Left ventricle myocardium superior (tissue), 1 donor: ENCODE measurements at places on chromosomes 7 and 10. TPM values are rescaled to one million over a fixed set of nuclear protein-coding genes. Genes with fewer than 3 reads are reported as not detected.

GRCh38 chr7:99380823-99381663 is 6.5 kb downstream of the ARPC1B start:
- DNase-seq = no peak

- no peak for DNase-seq
These were observed 62.7 kb downstream of the NOC3L start for GRCh38 chr10:94300042-94300441.

- no peak for DNase-seq
These were observed at the start of gene PRSS1 for GRCh38 chr7:142749218-142749993. PRSS1 (plus strand) TSS chr7:142749472; CDS start chr7:142749485, 13 bp downstream.

LAMB4 gene
- total RNA-seq = 0.22 TPM

- DNase-seq = no peak
These were observed 2.9 kb downstream of the POLM start for GRCh38 chr7:44079331-44080021.

GRCh38 chr10:2225609-2226008 is 488.3 kb upstream of the ADARB2 start:
- DNase-seq = no peak

- DNase-seq = no peak
These were observed 13.9 kb downstream of the TNS3 start for GRCh38 chr7:47568056-47568455.

RRP12 gene
- total RNA-seq = 11.6 TPM

DNA sequence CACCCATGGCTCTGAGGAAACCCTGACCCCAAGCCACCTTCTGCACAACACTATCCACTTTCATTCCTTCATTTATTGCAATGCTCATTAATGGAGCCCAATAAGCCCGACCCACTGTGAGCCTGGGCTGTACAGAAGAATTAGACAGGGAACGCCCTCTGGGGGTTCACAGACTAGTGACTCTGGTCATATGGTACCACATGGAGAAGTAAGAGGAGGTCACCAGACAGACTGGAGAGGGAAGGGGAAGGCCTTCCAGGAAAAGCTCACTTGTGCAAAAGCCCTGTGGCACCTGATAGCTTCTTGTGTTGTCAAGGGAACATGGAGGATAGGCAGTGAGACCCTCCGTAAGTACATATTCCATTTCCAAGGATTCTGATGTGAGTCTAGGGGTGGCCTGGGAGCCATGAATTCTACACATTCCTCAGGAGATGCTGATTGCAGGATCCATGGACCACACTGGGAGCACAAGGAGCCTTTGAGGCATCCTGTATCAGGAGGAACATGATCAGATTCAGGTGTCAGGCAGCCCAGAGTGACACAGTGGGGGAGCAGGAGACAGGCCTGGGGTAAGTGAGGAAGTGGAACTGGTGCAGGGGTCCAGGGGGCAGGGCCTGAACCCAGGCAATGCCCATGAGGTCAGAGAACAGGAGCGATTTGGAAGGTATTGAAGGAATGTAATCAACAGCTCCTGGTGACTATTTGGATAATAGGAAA is 19.9 kb downstream of the TMEM72 start:
- DNase-seq = no peak

DNA sequence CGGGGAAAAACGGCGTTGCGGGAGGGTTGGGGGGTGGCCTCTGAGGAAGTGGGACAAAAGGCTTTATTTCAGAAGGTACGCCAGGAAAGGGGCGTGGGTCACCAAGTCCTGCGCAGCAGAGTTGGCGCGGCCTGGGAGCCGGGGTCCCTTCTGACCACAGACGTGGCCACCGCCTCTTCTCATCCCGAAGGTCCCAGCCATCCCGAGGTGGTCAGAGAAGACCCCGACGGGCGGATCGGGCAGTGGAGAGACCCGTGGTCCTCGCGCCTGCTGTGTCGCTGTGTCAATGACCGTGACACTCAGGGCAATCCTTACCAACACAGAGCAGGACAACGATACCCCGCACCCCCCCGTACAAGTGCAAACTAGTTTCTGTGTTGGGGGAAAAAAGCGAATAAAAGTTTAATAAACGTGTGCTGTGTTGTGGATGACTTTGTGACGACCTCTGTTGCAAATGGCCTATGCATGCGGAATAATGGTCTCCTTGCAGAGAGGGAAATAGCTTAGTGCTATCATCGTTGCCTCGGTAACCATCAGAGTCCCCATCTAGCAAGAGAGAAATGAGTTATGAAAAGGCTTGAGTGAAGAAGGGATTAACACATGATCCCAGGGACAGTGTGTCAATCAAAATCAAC is 19.4 kb upstream of the GATA3 start:
- DNase-seq = no peak

GRCh38 chr10:7093368-7093767 is 317.5 kb downstream of the SFMBT2 start:
- DNase-seq = no peak

DNA sequence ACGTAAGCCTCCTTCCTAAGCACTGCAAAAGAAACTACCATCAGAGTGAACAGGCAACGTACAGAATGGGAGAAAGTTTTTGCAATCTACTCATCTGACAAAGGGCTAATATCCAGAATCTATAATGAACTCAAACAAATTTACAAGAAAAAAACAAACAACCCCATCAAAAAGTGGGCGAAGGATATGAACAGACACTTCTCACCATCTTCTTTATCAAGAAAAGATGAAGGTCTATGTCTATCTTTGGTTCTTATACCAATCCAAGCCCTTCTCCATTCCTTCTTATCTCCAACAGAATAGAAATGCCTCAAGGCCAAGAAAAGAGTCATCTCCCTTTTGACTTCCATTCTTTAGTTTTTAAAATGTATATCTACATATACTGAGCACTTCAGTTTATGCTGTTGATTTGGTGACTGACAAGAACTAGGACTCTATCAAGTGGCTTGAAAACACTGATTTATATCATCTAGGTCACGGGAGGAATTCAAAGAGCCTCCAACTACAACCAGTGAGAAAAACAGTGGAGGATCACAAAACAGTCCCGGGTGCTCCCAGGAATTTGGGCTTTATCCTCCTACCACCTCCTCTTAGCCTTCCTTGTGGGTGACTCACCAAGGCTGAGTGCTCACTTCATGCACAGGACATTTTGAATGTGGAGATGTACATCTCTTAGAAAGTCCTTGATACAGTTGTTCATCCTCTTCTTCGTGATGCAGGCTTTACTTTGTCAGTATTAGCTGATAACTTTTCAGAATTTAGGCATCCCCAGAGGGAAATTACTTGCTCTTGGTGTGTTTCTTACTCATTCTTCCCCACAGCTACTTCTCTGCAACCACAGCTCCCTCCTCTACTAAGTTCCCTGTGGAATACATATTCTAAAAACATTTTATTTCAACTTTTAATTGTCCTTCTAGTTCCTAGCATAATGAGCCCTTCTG is 15.4 kb downstream of the TAS2R41 start:
- DNase-seq = no peak

DNA sequence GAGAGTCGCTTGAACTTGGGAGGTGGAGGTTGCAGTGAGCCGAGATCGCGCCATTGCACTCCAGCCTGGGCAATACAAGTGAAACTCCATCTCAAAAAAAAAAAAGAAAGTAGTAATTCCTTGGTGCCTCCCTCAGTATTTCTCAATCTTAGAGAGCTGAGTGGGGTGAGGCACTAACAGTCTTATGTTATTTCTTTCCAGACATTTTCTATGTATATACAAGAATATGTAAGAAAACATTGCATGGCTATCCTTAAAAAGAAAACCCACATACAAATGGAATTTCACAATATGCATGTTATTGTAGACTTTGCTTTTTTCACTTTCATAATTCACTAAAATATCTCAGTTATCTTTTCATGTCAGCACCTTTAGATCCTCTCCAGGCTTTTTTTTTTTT is 13.6 kb upstream of the SLF2 start:
- no peak for DNase-seq

- DNase-seq = no peak
These were observed 120.6 kb downstream of the TMEM26 start for GRCh38 chr10:61332581-61332980.

DNA sequence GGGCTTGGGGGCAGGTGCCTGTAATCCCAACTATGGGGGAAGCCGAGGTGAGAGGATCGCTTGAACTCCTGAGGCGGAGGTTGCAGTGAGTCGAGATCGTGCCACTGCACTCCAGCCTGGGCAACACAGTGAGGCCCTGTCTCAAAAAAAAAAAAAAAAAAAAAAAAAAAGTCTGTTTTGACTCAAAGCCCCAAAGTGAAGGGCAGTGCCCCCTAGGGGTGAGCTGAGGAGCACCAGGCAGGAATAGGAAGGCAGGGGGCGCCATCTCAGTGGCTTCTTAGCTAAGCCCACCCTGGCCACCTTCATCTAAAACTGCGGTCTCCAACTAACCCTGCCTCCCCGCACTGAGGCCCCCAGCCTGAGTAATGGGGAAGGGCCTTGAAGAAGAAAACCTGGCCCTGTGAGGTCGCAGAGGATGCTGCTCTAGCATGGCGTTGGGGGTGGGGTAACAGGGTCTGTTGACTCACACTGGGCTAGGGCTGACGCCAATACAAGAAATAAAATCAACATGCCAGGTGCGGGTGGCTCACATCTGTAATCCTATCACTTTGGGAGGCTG is 9.8 kb downstream of the PODXL start:
- DNase-seq = no peak

GRCh38 chr10:122647383-122647968 is 52.2 kb downstream of the C10orf120 start:
- DNase-seq = no peak

- no peak for DNase-seq
These were observed 38.5 kb downstream of the MGMT start for GRCh38 chr10:129505500-129506075.

GIMAP5 gene
- total RNA-seq = 9.8 TPM

- no peak for DNase-seq
These were observed 41.9 kb upstream of the IL15RA start for GRCh38 chr10:6019010-6019782.

- DNase-seq = no peak
These were observed 593.8 kb upstream of the ANKRD30A start for GRCh38 chr10:36531621-36532020.

CFAP69 gene
- total RNA-seq = 4.2 TPM

DNA sequence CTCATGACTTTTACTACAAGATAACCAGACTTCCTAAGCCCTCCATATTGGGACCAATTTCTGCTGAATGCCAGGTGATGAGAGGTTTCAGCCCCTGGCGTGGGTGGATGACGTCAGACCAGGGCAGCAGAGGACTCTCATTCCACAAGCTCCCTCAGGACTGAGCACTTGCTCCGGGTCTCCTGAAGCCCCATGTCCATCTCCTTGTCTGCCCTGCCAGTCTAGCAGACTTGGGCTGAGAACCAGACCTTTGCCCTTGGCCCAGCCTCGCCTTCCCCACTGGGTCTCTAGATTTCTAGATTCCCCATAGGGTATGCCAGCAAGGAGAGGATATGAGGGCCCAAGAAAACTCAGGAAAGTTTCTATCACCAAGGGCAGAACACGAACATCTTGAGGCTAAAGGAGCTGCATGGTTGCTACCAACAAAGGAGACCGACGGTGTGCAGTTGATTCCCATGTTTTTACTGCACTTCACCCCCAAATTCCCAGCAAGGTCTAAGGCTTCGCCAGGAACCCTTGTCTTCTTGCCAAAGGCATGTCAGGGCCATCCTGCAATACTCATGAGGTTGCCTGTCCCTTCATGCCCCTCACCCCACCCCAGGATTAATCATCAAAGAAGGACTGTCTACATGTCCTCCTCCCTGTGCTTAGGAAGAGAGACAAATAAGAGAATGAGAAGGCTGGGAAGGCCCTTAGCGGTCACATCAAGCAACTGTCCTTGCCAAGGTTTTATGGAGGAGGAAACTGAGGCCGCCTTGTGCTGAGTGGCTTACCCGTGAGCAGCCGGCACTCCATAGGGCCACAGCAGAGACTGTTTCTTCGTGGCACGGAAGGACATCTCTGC is 96.5 kb upstream of the MACROH2A2 start:
- no peak for DNase-seq

GRCh38 chr7:131365838-131366237 is 38.2 kb downstream of the MKLN1 start:
- DNase-seq = no peak

NUDT1 gene
- 13.2 TPM for total RNA-seq

DNA sequence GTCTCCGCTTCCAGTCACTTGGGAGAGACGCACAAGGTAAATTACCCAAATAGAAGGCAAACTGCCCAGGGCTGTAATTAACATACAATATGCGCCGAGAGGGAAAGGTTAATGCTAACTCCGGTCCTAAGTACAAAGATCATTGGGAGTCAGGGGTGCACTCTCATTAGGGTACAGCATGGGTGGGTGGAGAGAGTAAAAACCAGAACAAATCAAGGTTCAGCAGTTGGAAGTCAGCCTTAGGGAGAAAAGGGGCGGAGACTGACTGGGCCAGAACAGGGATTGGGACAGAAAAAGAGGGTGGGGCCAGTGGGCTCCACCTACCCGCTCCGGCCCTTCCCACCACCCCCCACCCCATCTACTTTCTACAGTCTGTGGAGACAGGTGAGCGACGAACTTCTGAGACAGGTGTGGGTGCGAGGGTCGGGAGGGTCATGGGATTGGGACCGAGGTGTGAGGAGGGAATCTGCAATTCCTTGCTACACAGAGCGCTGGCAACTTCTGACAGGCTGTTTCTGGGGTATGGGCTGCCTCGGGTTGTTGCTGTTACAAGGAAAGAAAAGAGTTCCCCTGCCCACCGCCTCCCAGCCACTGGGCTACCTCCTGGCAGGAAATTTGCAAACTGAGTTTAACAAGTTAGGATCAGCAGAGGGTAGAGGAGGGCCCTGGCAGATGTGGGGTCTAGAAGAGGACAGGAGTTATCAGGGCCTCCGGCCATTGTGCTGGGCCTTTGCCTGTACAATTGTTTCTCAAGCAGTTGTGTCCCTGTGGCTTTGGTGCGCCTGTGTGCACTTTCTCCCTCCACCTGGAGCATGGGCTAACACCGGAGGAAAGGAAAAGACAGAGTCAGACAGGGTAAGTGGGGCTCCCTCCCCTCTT is at the start of gene TMEM139:
Gene TMEM139, plus strand, starts transcription at position 368 of the 879 bp plus-strand sequence. CDS start 1,000 bp downstream, outside the sequence.
- peak; percentile 40 for DNase-seq

GRCh38 chr10:125629758-125630376 is 53.1 kb downstream of the TEX36 start:
- no peak for DNase-seq

- DNase-seq = no peak
These were observed 110.7 kb downstream of the RNF32 start for GRCh38 chr7:156751319-156751718.

- no peak for DNase-seq
These were observed 35.2 kb downstream of the PRSS2 start for GRCh38 chr7:142806022-142806356.

GRCh38 chr7:141012696-141013344 is 1.9 kb downstream of the MRPS33 start:
- no peak for DNase-seq
